GOT3 (cell line): ENCODE measurements at places on chromosomes 5 and 9.

- no peak for DNase-seq
These were observed 57.4 kb downstream of the AOPEP start for GRCh38 chr9:94783928-94784327.

GRCh38 chr5:147565524-147565923 lies 55.7 kb upstream of the DPYSL3 start:
- DNase-seq = no peak

DNA sequence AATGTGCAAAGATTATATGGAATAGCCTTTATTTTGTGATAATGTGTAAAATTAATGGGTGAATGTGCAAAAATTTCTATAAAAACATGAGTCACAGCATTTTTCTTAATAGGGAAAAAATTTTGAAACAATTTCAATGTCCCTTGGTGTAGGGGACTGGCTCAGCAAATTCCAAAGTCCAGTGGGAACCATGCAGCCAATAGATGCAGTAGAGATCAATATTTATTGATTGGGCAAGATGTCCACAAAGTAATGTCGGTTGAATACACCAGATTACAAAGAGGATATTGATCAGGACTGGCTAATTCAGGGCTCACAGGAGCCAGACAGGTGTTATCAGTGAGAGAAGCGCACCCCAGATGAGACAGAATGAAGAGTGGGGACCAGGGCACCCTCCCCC lies 62.5 kb downstream of the AMBP start:
- DNase-seq = no peak

DNA sequence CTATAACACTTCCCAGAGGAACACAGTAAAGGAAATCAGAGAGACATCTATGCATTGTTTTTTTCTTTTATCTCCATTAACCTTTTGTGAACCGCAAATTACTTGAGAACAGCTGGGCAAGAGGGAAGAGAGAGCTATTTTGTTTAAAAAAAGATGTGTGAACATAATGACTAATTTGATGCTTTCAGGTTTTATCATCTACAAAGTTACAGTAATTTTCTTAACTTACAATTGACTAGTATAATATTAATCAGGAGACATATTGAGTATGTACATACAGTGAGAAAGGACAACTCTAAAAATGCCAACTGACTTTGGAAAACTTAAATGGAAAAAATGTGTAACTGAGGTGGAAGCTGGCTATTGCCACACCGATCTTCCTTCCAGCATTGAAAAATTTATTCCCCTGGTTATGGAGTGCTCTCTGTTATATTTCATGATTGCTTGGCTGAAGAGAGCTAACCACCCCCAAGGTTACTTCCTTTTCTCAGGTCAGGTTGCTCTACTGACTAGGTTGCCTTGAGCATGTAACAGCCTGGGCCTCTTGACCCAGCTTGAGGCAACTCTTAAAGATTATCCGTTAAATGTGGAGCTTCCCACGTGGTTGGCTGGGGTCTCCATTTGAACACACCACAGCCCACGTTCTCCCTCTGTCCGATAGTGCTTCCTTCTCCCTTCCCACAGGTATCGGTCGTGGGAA lies 62.6 kb upstream of the C6 start:
- DNase-seq = no peak

DNA sequence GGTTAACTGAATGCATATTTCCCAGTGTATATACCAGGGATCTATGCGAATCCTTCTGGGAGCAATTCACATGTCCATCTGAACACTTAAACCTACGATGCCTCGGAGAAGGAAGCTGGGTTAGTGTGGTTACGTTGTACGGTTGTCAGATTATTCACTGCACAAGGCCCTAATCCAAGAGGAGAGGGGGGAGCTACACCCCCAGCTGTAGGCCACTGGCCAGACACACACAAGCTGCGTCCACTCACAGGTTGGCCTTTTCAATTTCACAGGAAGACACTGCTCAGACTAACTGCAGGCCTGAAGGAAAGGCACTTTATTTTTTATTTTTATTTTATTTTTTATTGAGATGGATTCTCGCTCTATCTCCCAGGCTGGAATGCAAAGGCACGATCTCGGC lies 184.5 kb upstream of the GNA14 start:
- no peak for DNase-seq
